ENCODE measurements at places on chromosomes 11 and 22.
A peak's percentile ranks its signal among the peaks of the same experiment; 100 is the strongest.

DNA sequence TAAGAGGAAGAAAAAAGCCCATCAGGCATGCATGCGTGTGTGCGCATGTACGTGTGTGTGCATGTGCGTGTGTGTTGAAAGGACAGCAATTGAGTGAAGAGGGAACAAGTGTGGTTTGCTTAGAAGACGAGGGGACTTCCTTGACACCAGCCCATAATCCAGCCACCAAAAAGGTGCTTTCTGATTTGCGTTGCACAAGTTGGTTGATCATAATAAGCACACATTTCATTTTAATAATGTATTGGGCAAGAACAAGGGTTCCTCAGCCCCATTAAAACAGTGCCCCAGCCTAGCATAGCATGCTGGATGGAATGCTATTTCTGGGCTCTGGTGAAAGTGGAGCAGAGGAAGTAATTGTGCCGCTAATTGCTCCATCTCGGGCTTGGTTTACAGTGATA is 493.2 kb downstream of the MIAT start:
- DNase-seq: no peak

DNA sequence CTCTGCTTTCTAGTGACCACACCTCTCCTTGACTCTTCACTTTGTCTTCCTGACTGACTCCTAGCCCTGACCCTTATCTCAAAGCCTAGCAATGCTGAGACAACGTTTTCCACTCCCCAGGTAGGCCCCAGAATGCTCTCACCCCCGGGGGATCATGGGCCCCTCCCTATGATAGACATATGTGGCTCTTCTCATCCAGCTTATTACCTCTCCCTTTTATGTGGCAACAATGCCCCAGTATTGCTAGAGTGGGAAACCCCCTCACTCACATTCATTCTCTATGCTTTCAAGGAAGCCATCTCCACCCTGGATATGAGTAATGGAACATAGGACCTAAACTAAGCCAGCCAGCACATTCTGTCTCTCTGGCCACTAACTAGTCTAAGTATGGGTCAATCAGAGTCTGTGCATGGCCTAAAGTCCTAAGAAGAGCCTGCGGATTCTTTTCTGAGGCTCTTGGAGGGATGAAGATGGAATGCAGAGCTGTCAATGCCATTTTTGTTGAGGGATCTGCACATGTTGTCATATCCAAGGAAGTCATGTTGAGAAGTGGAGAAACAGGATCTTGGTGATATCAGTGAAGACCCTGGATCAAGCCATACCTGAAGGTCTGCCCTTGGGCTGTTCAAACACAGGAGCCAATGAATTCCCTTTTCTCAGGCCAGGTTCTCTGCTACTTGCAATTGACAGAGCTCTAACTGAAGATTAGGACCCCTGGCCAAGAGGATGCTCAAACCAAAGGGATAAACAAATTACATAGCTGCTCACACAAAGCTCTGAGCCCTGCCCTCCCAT is 79.8 kb upstream of the GRK3 start:
- DNase-seq: no peak

DNA sequence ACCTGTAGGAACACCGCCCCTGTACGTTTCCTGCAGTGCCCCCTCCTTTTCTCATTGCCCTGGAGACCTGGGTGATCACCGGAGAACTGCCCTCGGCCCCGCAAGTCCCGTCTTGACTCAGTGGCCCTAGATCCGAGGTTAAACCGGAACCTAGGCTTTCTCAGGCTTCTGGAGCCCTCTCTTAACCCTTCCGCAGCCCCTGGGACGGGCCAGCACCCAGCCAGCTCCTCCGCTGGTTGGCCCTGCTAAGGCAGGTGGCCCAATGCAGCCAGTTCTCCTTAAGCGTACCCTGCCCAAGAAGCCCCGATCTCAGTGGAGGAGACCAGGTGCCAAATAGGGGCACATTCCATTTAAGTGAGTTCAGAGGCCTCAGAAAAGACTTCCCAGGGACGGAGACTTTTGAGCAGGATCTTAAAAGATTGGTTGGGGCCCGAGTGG is 776 bp downstream of the NLRX1 start:
- DNase-seq: no peak

- DNase-seq: no peak
These were observed 154.9 kb upstream of the CEP126 start for GRCh38 chr11:101759771-101760450.

DNA sequence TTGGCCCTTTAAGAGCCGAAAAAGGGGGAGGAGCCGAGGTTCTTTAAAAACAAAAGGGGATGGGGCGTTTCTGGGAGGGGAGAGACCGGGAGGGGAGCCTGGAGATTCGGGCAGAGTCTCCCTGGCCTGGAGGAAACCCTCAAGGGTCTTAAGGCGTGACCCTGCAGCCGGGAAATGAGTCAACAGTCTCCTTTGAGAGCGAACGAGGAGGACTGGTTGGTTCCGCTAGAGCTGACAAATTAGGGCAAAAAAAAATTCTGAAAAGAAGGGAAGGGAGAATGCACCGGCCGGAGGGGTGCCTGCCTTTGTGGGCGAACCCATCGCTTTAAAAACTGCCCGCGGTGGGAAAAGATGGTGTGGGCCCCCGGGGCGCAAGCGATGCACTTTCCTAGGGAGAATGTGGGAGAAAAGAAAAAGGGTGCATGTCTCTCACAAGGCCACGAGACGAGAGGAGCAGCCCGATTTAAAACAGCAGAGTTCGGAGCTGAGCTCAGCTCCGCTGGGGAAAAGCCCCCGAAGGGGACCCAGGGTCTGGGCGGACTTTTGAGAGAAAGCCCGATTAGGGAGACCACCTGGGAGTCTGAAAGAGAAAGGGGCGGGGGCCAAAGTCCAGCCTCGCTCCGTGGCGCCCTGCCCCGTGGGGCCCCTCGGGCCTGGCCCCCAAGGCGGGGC is 874 bp downstream of the ZFTA start:
- DNase-seq: peak; percentile 35

DNA sequence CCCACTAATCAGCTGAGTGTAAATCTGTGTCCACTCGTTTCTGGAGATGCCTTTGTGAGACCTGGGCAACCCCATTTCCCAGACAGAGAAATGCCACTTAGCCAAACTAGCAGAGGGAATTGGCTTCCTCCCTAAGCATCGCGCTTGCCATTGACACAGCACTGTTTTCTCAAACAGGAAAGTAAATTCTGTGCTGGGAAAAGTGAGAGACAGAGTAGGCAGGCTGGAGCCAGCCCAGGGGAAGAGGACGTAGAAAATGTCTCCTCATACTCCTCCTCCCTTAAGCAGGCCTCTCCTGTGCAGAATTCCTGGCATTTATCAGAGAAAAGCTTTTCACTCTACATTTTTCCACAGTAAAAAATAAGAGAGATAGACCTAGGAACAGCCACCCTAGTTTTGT is 99.1 kb upstream of the AMOTL1 start:
- DNase-seq: no peak

DNA sequence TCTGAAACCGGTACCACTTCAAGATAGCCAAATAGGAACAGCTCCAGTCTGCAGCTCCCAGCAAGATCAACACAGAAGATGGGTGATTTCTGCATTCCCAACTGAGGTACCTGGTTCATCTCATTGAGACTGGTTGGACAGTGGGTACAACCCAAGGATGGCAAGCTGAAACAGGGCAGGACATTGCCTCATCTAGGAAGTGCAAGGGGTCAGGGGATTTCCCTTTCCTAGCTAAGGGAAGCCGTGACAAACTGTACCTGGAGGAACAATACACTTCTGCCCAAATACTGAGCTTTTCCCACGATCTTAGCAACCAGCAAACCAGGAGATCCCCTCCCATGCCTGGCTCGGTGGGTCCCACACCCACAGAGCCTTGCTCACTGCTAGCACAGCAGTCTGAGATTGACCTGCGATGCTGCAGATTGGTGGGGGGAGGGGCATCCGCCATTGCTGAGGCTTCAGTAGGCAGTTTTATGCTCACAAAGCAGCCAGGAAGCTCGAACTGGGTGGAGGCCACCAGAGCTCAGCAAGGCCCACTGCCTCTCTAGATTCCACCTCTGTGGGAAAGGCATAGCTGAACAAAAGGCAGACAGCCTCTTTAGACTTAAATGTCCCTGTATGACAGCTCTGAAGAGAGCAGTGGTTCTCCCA is 59.9 kb upstream of the C11orf58 start:
- DNase-seq: no peak

GRCh38 chr11:114179234-114179941 is 116.8 kb upstream of the NNMT start:
- DNase-seq: no peak

DNA sequence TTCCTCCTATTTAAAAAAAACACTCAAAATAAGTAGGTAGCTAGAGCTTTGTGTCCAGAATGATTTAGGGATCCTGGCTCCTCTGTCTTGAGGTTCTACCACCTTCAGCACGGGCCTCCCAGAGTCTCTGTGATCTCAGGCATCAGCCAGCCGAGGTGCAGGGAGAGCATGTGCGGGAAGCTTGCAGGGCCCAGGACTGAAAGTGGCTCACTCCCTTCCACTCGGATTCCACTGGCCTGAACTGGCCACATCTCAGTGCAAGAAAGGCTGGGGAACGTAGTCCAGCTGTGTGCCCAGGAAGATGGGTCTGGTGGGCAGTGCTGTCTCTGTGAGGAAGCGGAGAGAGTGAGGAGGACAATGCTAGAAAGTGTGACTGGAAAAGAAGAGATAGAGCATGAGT is 68.3 kb upstream of the MYOD1 start:
- no peak for DNase-seq

- DNase-seq: no peak
These were observed 1.4 kb upstream of the MUC2 start for GRCh38 chr11:1073261-1073724.

- no peak for DNase-seq
These were observed 103.9 kb downstream of the GGTLC2 start for GRCh38 chr22:22748297-22748743.

GRCh38 chr11:64334764-64335735 is 5.0 kb upstream of the CCDC88B start:
- peak; percentile 92 for DNase-seq

DNA sequence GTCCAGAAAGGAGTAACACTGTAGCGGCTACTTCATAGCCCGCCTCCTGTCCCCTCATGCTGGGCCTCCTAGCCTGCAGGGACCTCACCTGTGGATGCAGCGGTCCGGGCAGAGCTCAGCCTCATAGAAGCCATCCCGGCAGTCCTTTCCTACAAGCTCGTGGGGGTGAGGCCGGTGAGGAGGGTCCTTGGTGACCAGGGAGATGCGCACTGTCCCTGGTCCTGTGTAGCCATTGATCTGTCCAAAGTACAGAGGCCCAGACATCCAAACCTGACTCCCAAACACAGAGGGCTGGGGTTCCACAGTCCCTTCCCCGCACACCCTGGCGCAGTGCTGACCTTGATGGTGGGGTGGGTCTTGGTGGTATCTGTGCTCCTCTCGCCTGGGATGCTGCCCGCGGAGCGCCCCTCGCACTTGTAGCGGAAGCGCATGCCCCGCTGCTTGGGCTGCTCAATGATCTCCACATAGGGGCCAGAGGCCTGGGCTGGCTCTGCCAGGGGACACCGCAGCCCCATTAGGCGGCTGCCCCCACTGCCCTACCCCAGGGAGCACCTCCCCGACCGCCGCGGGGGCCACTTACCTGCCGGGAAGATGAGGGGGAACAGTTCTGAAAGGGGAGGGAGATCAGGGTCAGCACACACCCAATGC is 993 bp downstream of the RELA start:
- no peak for DNase-seq

DNA sequence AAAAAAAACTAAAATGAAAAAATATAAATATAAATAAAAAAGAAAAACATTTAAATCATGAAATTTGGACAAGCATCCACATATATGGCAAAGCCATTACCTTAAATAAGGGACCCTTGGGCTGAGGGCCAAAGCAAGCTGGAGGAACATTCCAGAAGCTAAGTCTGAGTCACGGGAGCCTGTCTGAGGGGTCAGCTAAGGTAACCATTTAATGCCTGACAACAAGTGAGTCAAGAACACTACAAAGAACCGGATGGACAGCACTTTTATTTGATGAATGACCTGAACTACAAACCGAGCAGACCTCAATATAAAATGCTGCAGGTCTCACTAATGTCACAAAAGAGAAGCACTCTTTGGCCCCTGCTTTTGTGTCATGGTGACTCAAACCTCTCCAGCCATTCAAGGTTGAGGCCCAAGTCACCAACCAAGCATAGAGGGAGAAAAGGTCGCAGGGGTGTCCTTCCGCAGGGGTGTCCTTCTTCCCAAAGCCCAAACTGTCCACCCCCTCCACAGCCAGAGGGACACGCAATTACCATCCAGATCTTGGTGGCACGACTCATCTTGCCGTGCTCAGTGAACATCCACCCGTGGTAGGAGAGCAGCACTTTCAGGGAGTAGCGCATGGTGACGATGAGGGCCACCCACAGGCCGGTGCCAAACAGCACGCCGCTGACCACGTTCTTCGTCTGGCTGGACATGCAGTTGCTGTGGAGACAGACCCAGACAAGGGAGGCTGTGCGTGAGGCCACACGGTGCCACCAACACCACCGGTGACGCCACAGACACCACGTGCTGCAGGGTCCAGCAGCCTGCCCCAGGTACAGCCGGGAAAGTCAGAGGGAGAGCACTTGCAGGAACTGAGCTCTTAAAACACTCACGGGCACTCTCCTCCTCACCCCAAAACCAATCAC is 34.5 kb downstream of the CPT1A start:
- no peak for DNase-seq

DNA sequence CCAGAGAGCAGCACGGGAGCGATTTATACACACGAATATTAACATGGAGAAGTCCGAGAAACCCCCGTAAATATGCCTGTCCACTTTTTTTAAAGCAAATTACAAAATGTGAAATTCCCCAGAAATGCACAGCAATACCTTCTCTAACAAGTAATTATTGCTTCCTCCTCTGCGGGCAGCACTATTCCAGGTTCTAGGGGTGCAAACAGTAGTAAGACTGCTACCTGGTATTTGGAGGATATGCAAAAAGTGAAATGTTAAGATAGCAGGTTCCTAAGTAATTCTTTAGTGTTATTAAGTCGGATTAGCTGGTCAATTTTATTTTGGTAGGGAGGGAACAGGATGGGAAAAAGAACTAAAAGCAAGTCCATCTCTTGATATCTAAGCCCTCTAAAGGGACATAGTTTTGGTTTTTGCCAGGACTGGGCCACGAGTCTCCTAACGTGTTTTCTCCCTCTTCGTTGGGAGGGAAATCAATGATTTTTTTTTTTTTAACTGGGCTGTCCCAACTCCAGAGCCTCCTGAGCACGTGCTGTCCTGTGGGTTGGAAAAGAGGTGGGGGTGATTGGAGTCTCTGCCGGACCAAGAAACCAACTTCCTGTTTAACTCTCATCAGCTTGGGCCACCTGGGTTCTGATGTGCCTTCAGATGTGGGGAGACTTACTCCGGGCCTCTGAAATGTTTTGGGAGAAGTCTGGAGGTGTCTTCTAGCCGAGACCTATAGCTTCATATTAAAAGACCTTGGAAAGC is 1.7 kb upstream of the XBP1 start:
- DNase-seq: peak; percentile 36

Data from NCI-H446 treated with DMSO at 0.1 percent for 48 hours (cell line).